Uterine smooth muscle cell (primary cell): ENCODE measurements at places on chromosomes 2 and 18. TPM values are rescaled to one million over a fixed set of nuclear protein-coding genes. Genes with fewer than 3 reads are reported as not detected.

Gene C2orf81
- 1.00 and 1.4 TPM in 2 replicates for total RNA-seq

Gene RFX8
- 4.5 and 15.3 TPM in 2 replicates for total RNA-seq

Gene ZSWIM2
- 0.11 and 0.62 TPM in 2 replicates for total RNA-seq

Gene NIF3L1
- total RNA-seq, result 22.2 and 36.3 TPM in 2 replicates

Gene SPP2
- total RNA-seq, result not detected in 2 replicates
